Right kidney (tissue), 9 donors: ENCODE measurements at places on chromosomes 11 and 22.

DNA sequence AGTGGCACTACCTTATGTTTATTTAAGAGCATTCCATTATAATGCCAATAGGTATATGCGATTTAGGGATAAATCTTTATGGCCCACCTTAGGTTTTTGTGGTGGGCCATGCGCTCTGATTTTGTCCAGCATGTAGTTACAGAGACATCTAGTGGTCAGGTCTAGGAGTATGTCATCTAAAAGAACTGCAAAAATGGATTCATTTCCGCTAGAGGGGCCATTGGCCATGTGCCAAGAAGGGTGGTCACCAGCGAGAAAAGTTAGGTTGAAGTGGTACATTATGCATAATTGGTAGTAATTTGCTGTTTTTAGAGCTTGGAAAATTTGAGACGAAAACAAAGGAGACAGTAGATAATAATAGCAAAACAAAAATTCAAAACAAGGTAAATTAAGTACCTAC lies 27.7 kb downstream of the LRRC4C start:
- no peak for DNase-seq

GRCh38 chr22:46979506-46979905 lies 217.1 kb downstream of the TBC1D22A start:
- DNase-seq = no peak

DNA sequence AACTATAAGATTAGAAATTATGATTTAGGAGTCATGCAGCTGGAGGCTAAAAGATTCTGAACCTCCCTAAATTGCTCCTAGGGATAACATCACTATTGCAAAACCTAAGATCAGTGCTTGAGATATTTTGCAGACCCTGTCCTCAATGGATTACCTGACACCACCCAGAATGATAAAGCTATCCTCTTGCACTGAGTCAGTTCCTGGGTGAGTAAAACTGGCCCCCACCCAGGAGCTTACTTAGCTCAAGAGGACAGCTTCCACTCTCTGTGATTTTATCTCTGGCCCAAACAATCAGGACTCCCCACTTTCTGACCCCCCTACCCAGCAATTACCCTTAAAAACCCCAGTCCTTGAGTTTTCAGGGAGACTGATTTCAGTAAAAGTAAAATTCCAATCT lies 2074.4 kb upstream of the RAG2 start:
- no peak for DNase-seq

GRCh38 chr11:70490208-70490607 lies 91.9 kb downstream of the CTTN start:
- no peak for DNase-seq

DNA sequence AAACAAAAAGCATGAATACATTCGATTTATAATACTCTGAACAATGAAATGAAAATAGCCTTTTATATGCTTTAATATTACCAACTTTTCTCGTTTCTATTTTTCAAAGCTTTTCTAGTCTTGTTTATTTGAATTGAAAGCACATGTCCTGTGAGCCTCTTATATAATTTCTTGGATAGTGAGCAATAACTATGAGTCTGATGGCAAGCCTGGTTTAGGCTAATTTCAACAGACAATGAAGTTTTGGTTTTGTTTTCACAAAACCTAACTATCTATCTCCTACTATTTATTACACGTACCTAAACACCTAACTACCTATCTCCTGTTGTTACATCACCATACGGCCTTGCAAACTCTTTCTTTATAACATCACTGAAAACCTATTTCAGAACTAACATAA lies 29.2 kb upstream of the CEP126 start:
- DNase-seq = no peak

GRCh38 chr11:113082341-113082955 lies 121.2 kb downstream of the NCAM1 start:
- no peak for DNase-seq

DNA sequence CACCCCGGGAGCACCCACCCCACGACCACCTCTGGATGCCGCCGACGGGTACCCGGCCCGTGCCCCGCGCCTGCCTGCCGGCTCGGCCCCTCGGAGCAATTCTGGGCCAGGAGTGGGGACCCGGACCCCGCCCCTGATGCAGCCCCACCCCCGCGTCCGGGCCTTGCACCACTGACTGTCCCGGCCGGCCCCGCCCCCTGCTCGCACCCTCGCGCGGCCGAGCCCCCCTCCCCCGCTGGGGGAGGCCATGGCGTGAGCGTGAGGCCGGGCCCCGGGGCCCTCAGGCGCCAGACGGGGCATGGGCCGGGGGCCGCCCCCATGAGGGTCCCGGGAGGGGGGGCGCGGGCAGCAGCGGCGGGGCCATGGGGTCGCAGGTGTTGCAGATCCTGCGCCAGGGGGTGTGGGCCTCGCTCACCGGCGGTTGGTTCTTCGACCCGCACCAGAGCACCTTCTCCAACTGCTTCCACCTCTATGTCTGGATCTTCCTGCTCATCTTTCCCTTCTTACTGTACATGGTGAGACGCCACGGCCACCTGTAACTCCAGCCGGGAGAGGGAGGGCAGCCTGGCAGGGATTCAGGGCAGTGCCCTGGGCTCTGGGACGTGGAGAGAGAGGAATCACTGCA lies 486 bp downstream of the PCNX3 start:
- DNase-seq = no peak

- DNase-seq = no peak
These were observed 7.3 kb downstream of the APBB1 start for GRCh38 chr11:6411594-6412031.

GRCh38 chr11:125663910-125664309 lies 16.7 kb downstream of the ACRV1 start:
- DNase-seq = no peak

DNA sequence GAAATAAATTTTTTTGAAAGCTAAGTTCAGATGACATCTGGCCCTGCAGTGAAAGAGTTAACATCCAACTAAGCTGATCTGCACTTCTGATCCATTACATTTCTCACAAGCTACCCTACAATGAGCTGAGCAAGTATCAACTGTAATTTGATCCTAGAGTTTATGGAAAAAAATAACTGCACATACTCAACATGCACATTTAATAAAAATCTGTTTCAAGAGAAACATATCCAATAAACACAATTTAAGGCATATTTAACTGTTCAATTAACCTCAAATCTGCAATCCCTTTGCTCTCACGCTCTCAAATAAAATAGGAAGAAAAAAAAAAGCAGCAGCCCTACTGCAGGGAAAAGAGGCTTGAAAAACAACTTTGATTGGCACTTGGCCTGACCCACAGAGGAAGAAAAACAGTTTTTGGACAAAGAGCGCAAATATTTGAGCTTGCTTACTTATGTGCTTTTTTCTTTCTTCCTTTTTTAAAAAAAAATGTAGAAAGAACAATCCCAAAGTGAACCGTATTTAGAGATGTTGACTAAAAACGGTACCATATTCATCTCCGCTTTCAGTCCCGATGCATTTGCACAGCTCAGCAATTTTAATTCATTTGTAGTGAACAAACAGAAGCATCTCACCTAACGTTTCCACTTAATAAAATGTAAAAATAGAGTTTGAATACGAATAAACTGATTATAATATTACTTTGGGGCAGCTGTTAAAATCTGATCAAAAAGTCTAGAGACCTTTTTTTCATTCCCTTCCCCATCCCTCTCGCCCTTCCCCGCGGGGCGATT lies 1.6 kb downstream of the SESN3 start:
- peak; percentile 67 for DNase-seq

- peak; percentile 13 for DNase-seq
These were observed 66.3 kb downstream of the PAK1 start for GRCh38 chr11:77407613-77408012.

GRCh38 chr11:17750801-17751165 lies 16.2 kb downstream of the KCNC1 start:
- no peak for DNase-seq

DNA sequence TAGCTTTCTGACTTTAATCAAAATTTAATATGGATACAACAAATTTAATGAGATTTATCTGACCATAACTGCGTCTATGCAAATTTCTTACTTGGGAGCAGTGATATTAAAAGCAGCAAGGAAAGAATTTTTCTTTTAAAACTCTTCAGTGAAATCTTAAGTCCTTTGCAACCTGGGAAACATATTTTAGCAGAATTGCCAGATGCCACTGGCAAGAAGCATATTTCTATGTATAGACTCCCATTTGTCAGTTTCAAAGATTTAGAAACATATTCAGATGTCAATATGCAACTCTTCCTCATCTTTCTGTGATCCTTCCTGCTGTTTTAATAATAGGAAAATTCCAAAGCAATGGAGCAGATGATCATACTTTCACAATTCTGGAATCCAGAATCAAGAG lies 911.3 kb downstream of the LUZP2 start:
- DNase-seq = no peak

DNA sequence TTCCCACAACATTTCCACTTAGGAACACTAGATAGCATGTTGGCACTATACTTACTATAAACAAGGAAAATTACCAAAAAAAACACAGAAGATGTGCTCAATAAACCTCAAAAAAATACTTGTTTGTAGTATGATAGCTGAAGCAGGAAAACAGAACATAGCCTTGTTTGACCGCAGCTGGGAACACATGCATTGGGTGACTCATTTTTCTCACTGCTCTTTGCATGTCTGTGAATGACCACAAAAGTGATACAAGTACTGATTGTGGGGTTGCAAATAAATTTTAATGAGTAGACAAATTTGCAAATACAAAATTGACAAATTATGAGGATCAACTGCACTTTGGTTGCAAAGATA lies 22.8 kb upstream of the GUCY1A2 start:
- DNase-seq = no peak

DNA sequence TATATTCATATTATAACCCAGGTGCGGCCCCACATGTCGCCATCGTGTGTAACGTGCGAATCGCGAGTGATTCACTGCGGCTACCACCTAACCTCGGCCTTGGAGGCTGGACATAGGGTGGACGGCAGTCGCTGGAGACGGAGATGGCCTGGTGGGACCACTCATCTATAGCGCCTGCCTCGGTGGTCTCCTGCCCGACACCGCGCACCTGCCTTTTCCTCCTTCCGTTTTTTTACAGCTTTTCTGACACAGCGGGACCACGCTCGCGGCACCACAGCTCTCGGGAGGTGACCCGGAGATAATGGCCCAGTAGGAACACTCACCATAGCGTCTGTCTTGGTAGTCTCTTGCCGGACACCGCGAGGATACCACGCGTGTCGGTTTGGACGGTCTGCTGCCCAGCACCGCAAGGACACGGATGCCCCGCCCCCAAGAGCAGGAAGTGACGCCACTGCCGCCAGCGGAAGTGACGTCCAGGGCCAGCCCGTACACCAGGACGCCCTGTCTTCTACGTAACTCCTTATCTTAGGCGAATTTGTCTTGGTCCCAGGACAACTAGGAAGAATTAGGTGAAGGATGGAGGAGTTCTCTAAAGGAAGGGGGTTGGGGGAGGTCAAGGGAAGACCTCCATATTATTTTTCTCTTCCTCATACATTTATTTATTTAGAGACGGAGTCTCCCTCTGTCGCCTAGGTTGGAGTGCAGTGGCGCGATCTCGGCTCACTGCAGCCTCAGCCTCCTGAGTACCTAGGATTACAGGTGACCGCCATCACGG lies 6.4 kb downstream of the SNU13 start:
- DNase-seq = peak; percentile 77

DNA sequence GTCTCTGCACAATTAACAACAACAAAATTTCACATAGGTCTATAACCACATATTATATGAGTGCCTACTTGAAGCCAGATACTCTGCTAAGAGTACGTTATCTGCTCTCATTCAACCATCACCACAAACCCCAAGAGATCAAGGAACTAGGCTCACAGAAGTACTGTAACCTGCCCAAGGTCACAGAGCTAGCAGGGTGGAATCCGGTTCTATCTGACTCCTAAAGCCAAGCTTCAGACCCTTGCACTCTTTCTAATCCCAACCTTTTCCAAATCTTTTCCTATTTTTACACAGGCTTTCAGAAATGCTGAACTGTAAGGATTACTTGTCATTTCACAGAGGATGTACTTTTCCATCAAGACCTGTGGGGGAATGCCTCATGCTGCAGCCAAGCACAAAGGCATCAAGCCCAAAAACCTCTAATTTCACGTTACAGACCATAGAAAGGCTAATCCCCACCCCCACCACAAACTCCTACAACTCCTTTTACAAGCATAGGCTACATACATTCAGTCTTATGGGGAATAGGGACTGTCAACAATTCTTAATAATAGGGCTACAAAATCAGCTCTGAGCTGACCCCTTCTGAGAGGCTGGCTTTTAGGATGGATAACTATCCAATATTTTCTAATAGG lies 927 bp downstream of the PRCP start:
- no peak for DNase-seq

DNA sequence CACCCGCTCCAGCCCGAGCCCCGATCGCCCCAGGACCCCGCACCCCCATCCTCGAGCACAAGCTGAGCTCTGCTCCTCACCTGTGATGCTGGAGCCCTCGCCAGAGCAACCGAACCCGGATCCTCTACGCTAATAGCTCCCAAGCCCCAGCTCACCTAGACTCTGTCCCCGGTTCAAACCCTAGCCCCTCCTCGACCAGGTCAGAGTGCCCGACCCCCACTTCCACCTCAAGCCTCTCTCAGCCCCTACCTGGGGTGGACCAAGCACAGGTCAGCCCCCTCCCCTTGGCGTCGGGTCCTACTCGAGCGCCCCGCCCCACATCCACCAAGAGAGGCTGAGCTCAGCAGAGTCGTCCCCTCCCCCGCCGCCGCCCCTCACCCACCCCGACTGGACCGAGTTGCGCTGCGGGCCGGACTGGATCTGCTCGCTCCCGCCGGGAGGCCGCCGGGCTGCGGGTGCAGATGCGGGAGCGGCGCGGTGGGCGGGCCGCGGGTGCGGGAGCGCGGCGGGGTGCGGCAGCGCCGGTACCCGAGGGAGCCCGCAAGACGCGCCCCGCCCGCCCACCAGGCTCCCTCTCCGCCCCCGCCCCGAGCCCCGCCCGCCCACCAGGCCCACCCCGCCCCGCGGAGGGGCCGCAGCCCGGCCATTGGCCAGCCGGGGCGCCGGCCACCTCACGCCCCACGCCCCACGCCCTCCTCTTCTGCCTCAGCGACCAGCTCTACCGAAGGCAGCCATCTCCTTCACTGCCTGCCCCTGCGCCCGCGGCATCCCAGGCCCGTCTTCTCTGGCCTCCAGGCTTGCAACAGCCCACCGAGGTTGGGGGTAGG lies 577 bp upstream of the DKK3 start:
- DNase-seq = peak; percentile 58

- peak; percentile 61 for DNase-seq
These were observed 8.0 kb downstream of the PHLDB1 start for GRCh38 chr11:118615282-118615975.

GRCh38 chr22:24763872-24764485 lies 10.5 kb downstream of the PIWIL3 start:
- DNase-seq = no peak

- no peak for DNase-seq
These were observed 611.8 kb downstream of the BRD1 start for GRCh38 chr22:49215840-49216239.

DNA sequence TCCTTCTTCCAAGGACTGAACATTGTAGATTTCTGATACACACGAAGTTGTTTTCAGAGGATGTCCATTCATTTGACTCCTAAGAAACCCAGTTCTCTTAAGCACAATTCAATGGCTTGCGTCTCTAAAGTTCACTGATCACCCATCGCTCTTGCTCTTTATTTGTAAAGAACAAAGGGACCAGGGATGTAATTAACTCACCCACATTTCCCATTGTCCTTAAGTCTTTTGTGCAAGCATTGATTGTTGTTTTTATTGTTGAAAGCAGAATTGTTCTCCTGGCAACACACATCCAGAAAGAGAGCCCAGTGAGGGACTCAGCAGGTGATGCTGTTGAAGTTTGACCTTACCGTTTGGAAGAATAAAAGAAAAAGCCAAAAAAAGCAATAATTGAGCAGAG lies 59.2 kb downstream of the SPON1 start:
- DNase-seq = no peak
